ENCODE measurements at places on chromosomes 16 and 17. TPM values are rescaled to one million over a fixed set of nuclear protein-coding genes. Genes with fewer than 3 reads are reported as not detected.

Gene KRTAP9-2
- total RNA-seq: not detected

- no peak overlapping the region for H3K4me3 ChIP-seq
- no peak overlapping the region for H3K27ac ChIP-seq
- H3K36me3 ChIP-seq: peaks cover 83% of the 10 kb centered on the region
- DNase-seq: no peak
- no peaks in the 10 kb centered on the region for H3K27me3 ChIP-seq
- H3K4me1 ChIP-seq: no peaks in the 10 kb centered on the region
Observed at GRCh38 chr16:23571895-23572294, 14.4 kb downstream of the UBFD1 start.

DNA sequence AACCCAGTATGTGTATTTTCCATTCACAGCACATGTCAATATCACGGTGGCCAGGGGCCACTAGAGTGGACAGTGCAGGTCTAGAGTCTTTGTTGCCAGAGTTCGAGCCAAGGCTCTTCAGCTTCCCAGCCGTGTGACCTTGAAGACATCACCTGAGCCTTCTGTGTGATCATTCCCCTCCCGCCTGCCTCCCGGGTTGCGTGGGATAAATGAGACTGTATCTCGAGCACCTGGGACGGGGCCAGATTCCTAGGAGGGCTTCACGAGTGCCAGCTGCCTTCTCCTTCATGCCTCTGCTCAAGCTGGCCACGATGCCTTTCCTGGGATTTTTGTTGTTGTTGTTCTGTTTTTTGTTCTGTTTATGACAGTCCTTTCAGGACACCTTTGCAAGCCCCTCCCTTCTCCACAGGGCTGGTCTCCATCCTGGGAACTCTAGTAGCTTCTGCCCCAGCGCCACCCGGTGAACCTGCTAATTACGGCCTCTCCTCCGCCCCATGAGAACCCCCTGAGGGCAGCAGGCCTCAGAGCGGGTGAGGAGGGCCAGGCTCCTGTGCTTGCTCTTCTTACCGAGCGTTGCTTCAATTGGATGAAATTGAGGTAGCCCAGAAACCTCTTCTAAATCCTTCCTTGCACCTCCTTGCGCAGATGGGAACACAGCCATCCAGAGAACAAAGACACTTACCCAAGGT, 3.9 kb downstream of the SPNS2 start:
- no peaks in the 10 kb centered on the region for H3K36me3 ChIP-seq
- no peaks in the 10 kb centered on the region for H3K4me1 ChIP-seq
- no peak for DNase-seq
- no peak overlapping the region for H3K4me3 ChIP-seq

DNA sequence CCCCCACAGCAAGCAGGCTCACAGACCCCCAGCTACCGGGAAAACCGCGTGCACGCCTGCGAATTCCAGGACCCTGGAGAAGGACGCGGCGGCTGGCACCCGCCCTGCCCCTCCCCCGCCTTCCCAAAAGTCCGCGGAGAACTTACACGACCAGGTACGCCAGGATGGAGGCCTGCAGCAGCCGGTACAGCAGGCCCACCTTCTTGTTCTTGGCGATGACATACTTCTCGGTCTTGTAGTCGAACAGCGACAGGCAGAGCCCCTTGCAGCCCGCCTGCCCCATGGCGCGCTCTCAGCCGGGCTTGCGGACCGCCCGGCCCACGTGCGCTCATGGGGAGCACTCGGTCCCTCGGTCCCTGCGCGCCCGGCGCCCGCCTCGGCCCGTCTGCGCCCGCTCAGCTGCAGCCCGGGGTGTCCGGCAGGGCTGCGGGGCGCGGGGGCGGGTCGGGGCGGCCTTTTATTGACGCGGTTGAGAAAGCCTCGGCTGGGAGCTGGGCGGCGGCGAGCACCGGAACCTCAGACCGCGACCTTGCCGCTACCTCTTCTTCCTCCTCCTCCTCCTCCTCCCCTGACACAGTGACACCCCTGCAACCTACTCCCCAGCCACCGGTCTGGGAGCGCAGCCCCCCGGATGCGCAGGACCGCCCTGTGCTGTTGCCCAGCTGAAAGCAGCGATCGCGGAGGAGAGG, at the start of gene P2RX5:
TSS of gene P2RX5 (minus strand) at position 433 of the 689 bp plus-strand sequence. CDS start at position 283, 150 bp downstream.
- peaks cover 11% of the 10 kb centered on the region for H3K27me3 ChIP-seq
- no peak for DNase-seq
- no peaks in the 10 kb centered on the region for H3K4me1 ChIP-seq
- peak within 1 kb of the TSS; percentile 80 for H3K27ac ChIP-seq
- H3K36me3 ChIP-seq: no peaks in the 10 kb centered on the region

DNA sequence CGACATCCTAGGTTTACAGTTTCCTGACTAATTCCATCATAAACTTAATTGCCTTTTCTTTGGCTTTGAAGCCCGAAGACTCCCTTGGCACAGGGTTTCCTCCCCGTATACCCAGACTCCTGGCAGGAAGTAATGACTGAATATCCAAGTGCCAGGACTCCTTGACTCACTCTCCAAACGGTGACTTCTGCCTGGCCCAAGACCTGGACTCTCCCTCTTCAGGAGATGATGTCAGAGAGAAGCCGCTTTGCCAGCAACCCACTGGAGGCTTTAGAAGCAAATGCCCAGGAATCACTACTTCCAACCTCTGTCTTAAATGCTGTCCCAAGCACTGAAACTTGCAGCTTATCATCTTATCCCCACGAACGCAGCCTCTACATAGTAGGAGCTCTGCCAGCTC, 146.5 kb downstream of the RGS9 start:
- H3K4me1 ChIP-seq: no peaks in the 10 kb centered on the region
- peak; percentile 32 for DNase-seq
- no peak overlapping the region for H3K27ac ChIP-seq
- no peaks in the 10 kb centered on the region for H3K36me3 ChIP-seq
- H3K27me3 ChIP-seq: no peaks in the 10 kb centered on the region

GRCh38 chr17:40598619-40599467, 33.6 kb upstream of the CCR7 start:
- no peak overlapping the region for H3K4me3 ChIP-seq
- no peaks in the 10 kb centered on the region for H3K4me1 ChIP-seq
- no peaks in the 10 kb centered on the region for H3K36me3 ChIP-seq
- peak; percentile 30 for DNase-seq
- peak overlapping the region; percentile 30 for H3K27ac ChIP-seq
- H3K27me3 ChIP-seq: no peaks in the 10 kb centered on the region
